ENCODE measurements at places on chromosomes 3 and 15. TPM values are rescaled to one million over a fixed set of nuclear protein-coding genes. Genes with fewer than 3 reads are reported as not detected.

- no peak for DNase-seq
Measured at GRCh38 chr3:196968233-196969133, at the start of gene PIGZ. Gene PIGZ, minus strand, starts transcription at chr3:196968833. Its CDS starts 16,802 bp downstream, at chr3:196952031.

- no peak for DNase-seq
Measured at GRCh38 chr3:27479806-27480543, 4.2 kb downstream of the SLC4A7 start.

- no peak for DNase-seq
Measured at GRCh38 chr3:80855482-80855881, 906.0 kb downstream of the GBE1 start.

DNA sequence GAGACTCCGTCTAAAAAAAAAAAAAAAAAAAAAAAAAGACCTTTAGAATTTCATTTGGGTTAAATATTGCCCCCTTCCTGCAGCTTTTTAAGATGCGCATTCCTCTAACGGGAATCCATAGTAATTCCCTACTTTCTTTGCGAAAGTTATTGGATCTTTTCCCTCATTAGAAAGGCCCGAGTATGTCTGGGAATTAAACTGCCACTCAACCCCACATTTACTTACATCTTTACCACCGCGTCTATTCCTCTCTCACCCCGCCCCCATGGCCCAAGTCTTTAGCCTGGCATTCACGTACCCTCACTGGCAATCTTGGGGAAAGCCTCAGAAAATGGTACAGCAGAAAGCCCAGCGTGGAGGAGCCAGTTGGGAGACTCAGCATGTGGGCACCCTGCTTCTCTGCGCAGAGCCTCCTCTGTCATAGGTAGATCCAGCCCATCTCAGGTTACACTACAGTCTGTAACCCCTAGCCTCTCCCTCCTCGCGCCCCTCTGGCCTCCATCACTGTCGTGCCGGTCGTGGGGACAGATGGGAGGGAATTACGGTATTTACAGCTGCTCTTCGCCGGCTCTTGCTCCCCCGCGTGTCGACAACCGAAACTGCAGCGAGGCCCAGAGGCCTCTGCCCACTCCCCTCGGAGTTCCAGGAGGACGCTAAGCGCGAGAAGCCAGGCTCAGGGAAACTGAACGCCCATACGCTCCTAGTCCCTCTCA, 6.4 kb upstream of the ANKDD1A start:
- peak; percentile 34 for DNase-seq

DNA sequence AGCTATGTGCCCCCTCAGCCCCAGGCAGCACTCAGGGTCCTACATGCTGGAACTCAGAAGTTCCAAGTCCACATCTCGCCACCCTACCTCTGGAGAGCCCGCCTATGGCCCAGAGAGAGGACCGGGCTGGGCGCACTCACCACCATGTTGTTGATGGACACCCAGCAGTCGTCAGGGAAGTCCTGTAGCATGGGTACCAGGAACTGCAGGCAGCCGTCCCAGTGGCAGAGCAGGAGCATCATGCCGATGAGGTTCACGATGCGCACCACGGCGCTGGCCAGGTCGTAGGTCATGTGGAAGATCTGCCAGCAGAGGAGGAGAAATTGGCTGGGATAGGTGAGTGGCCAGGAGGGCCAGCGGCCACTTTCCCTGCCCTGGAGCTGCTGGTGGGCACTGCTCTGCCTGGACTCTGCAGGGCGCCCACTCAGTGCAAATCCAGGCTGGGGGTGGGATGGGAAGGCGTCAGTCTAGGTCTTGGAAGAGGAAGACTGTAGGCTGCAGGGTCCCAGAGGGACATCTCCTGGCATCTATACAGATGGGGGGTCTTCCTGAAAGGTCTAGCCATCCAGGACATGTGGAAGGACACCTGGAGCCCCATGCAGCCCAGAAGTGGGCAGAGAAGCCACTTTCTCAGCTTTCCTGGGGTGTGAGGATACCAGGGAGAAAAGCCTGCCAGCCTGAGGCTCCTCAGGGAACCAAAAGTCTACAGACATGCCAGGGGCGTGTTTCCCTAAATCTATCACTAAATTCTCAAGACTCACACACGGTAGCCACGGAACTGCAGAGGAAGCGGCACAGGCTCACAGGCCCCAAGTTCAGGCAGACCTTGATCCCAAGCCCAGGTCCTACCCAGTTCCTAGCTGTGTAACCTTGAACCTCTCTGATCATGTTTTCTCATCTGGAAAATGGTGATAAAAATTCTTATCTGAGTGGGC, 36.5 kb downstream of the HCN4 start:
- DNase-seq: no peak

DNA sequence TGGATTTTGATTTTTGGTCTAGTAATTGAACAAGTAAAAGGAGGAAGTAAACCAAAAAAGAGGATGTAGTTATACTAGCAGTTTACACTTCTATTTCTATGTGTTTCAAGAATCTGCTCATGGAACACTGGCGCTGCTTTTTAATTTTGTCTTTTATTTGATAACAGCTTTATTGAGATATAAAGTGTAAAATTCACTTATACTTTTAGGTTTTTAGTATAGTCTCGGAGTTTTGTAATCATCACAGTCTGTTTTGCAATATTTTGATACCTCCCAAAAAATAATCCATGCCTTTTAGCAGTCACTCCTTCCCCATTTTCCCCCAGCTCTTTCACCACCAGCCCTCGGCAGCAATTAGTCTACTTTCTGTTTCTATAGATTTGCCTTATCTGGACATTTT, 18.0 kb downstream of the UBE2E2 start:
- no peak for DNase-seq

Gene ZNF502
- total RNA-seq: 4.4 TPM

Gene UROC1
- not detected for total RNA-seq

Gene PLA2G4B
- total RNA-seq: 8.2 TPM

Gene SLC27A2
- 1.3 TPM for total RNA-seq
